ENCODE measurements at places on chromosomes 5 and 9. TPM values are rescaled to one million over a fixed set of nuclear protein-coding genes. Genes with fewer than 3 reads are reported as not detected.

DNA sequence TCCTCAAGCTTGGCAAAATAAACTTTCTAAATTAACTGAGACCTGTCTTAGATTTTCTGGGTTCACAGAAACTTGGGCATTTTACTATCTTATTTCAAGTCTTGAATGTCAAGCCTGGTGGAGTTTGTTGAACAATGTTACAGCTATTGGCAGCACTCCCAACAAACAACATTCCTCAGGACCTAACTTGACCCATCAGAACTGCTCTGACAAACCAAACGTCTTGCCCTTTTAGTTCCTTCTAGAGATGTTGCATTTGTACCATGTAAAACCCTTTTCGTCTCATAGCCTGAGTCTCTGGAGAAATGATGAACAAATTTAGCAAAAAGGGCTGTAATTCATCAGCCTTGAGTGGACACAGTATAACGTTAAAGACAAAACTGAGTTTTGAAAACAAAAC, 51.1 kb downstream of the GNA14 start:
- no peak overlapping the region for H3K27ac ChIP-seq
- no peak overlapping the region for H3K4me3 ChIP-seq
- no peaks in the 10 kb centered on the region for H3K36me3 ChIP-seq
- no peak for DNase-seq
- no peaks in the 10 kb centered on the region for H3K27me3 ChIP-seq
- no peaks in the 10 kb centered on the region for H3K4me1 ChIP-seq

DNA sequence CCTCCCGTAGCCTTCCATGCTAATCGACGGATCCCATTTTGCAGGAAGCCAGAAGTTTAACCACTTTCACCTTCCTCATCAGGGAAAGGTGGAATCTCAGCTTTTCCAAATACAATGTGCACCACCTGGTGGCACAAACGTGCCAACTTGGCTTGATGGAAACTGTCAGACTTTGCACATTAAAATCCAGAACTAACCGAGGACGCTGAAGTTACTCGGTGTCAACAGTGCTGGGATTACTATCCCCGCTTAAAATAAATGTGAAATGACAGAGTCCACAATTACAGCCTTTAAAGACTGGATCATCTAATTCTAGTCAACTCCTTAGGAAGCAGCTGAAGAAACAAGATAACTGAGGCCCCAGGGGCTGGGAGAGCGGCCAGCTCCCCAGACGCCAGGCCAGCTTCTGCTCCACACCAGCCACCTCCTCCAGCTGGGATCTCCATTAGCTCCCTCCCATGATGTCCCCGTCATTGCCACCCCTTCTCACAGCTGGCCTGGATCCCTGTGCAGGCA, 50.1 kb upstream of the RETREG1 start:
- peaks cover 51% of the 10 kb centered on the region for H3K36me3 ChIP-seq
- no peak overlapping the region for H3K4me3 ChIP-seq
- no peaks in the 10 kb centered on the region for H3K4me1 ChIP-seq
- no peak for DNase-seq
- no peaks in the 10 kb centered on the region for H3K27me3 ChIP-seq
- H3K27ac ChIP-seq: no peak overlapping the region

DNA sequence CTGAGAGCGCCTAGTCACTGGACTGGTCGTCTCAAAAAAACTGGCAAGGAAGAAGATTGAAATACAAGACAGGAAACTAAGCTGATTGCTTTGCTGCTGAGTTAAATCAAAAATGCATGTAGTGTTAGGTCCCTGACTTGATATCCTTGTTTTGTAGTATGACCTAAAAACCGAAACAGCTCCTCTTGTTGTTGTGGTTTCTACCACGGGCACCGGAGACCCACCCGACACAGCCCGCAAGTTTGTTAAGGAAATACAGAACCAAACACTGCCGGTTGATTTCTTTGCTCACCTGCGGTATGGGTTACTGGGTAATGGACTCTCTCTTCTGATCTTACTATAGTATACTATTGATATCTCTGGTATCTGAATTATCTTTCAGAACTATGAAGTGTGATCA, 4.3 kb downstream of the MTRR start:
- H3K27ac ChIP-seq: no peak overlapping the region
- no peaks in the 10 kb centered on the region for H3K36me3 ChIP-seq
- H3K27me3 ChIP-seq: no peaks in the 10 kb centered on the region
- H3K4me3 ChIP-seq: no peak overlapping the region
- DNase-seq: no peak

DNA sequence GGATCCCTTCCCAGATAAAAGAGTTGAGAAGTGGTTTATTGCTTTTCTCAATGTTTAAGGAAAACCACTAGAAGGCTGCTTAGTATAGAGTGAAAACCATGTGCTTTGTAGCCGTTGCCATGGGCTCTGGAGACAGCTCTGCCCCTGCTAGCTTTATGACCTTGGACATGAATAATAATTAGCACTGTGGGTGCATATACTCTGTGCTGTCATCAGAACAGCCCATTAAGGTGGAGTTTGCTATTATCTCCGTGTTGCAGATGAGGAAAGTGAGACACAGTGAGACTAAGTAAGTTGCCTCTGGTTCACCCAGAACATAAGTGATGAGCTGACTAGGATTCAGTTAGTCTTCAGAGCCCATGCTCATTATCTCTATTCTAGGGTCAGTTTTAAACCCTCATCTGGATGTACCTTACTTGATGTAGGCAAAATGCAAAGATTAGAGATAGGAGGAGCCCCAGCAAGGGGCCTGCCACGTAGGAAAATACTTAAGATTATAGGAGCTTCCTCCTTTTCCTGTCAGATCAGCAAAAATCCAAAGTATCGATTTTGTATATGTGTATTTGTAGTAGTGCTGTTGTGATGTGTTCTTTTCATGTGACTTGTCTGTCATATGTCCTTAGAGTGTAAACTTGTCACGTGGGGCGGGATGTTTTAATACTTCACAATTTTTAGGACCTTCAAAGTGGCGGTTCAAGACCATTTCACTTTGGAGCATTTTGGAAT, 102.5 kb downstream of the TLE4 start:
- no peak for DNase-seq
- H3K4me1 ChIP-seq: no peaks in the 10 kb centered on the region
- H3K36me3 ChIP-seq: no peaks in the 10 kb centered on the region
- H3K27ac ChIP-seq: no peak overlapping the region

- no peak overlapping the region for H3K4me3 ChIP-seq
- no peaks in the 10 kb centered on the region for H3K27me3 ChIP-seq
- no peaks in the 10 kb centered on the region for H3K36me3 ChIP-seq
- no peak for DNase-seq
These were observed 616.3 kb upstream of the KLF4 start for GRCh38 chr9:108105885-108106284.

LHX3 gene
- total RNA-seq: not detected

TMEM38B gene
- 13.3 TPM for total RNA-seq

ADRA1B gene
- total RNA-seq: 1.7 TPM

SMIM3 gene
- 12.7 TPM for total RNA-seq

IFNA21 gene
- not detected for total RNA-seq

DNA sequence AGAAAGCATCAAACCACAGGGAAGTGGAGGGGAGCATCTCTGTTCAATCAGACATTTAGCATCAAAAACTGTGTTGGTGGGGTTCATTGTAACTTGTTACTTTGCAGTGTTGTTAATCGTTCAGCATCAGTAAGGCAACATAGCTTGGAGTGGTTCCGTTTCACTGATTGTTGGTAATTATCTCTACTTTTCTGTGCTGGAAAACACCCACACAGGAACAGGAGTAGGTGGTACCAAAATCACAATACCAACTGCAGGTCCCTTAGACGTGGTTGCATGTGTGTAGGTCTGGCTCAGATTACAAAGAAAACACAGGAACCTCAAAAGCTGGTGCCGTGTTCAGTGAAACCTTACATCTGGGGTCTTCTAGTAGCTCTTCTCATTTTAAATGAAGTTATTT, 146.8 kb downstream of the RNF180 start:
- no peak overlapping the region for H3K27ac ChIP-seq
- H3K4me3 ChIP-seq: no peak overlapping the region
- H3K4me1 ChIP-seq: no peaks in the 10 kb centered on the region
- no peaks in the 10 kb centered on the region for H3K27me3 ChIP-seq
- no peak for DNase-seq

GRCh38 chr9:89358985-89359384, 40.7 kb downstream of the SECISBP2 start:
- H3K4me3 ChIP-seq: no peak overlapping the region
- DNase-seq: no peak
- no peak overlapping the region for H3K27ac ChIP-seq
- H3K36me3 ChIP-seq: peaks cover 86% of the 10 kb centered on the region
- H3K27me3 ChIP-seq: no peaks in the 10 kb centered on the region

Data from Peyer's patch (tissue), 4 donors.